ENCODE measurements at places on chromosomes 13 and 19. TPM values are rescaled to one million over a fixed set of nuclear protein-coding genes. Genes with fewer than 3 reads are reported as not detected.

DNA sequence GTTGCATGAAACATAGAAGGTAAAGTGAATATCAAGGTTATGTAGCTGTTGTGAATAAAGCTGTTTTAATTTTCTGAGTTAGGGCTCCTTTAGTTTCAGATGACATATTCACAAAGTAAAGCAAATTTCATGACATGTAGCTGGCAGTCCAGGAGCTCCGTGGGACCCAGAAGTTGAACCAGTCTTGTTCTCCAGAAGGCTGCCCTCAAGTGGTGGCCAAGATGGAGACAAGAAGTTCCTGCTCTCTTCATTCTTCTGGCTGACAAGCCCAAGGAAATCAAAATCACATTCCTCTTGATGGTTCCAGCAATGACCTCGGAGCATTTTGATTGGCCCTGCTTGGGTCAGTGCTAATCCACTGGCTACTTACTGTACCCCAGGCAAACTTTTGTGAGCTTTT lies 128.7 kb downstream of the LIG4 start:
- no peak overlapping the region for H3K4me3 ChIP-seq
- H3K4me1 ChIP-seq = no peaks in the 10 kb centered on the region
- no peaks in the 10 kb centered on the region for H3K36me3 ChIP-seq
- H3K27me3 ChIP-seq = no peaks in the 10 kb centered on the region
- DNase-seq = no peak

DNA sequence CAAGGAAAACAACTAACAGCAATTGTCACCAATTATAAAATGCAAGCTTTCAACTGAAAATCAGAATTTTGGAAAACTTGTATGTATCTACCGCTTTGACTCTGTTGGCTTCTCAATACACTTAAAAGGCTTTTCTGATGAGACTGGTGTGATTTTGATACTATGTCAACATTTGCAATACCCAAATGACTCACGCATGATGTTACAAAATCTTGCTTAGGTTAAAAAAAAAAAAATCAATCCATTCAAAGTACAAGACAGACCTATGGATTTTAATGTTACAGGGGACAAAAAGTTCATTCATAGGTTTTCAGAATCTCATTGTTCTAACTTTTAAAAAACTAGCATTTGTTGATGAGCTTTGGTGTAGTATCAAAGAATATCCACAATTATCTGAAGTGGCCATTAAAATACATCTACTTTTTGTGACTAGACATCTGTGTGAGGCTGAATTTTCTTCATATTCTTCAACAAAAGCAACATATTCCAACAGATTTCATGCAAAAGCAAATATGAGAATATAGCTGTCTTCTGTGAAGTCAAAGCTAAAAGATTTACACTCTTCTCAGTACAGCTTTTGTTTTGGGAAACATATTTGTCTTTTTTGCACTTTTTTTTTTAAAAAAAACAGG lies 10.7 kb downstream of the ELF1 start:
- H3K27me3 ChIP-seq = no peaks in the 10 kb centered on the region
- H3K27ac ChIP-seq = no peak overlapping the region
- H3K4me3 ChIP-seq = no peak overlapping the region

- no peak for DNase-seq
- H3K36me3 ChIP-seq = peaks cover 14% of the 10 kb centered on the region
- H3K4me1 ChIP-seq = peaks cover 38% of the 10 kb centered on the region
- no peaks in the 10 kb centered on the region for H3K27me3 ChIP-seq
These were observed 3.7 kb downstream of the ZNF136 start for GRCh38 chr19:12166626-12167025.

DNA sequence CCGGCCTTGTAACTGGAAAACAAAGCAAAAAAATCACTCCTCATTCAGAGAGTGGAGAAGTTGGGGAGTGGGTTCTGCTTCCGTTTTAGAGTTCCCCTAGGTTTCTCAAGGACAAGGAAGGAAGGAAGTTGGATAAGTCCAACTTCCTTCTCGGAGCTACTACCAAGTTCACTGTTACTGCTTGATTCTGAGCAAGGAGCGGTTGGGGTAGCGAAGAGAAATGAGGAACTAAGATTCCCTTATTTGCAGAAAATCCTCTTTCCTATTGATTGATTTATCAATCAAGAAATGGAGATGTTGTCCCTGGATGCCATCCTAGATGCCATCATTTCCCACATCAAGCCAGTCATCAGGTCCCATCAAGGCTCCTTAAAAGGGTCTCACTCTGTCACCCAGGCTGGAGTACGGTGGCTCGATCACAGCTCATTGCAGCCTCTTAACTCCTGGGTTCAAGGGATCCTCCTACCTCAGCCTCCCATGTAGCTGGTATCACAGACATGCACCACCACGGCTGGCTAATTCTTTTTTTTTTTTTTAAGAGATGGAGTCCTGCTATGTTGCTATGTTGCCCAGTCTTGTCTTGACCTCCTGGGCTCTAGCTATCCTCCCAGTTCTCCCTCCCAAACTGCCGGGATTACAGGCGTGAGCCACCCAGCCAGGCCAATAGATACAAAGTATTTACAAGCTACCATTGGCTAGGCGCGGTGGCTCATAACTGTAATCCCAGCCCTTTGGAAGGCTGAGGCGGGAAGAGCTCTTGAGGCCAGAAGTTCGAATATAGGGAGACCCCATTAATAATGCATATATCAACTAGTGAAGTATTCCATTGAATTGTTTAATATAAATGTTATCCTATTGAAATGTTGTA lies 809 bp upstream of the B9D2 start:
- peak overlapping the region; percentile 98 for H3K27ac ChIP-seq
- H3K36me3 ChIP-seq = peaks cover 3% of the 10 kb centered on the region
- H3K27me3 ChIP-seq = no peaks in the 10 kb centered on the region
- peak overlapping the region; percentile 66 for H3K4me3 ChIP-seq
- peaks cover 33% of the 10 kb centered on the region for H3K4me1 ChIP-seq

DNA sequence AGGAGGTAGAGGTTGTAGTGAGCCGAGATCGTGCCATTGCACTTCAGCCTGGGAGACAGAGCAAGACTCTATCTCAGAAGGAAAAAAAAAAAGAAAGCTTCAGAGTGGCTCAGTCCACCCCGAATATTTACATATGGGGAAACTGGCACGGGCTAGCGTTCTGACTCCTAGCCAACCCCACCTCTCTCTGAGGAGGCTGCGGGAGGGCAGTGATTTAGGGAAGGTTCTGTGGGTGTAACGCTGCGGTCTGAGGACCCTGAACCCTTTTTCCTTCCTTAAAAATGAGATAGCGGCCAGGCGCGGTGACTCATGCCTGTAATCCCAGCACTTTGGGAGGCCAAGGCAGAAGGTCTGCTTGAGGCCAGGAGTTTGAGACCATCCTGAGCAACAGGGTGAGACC lies 5.0 kb downstream of the LRRC25 start:
- H3K27ac ChIP-seq = no peak overlapping the region
- H3K27me3 ChIP-seq = peaks cover 17% of the 10 kb centered on the region

DNA sequence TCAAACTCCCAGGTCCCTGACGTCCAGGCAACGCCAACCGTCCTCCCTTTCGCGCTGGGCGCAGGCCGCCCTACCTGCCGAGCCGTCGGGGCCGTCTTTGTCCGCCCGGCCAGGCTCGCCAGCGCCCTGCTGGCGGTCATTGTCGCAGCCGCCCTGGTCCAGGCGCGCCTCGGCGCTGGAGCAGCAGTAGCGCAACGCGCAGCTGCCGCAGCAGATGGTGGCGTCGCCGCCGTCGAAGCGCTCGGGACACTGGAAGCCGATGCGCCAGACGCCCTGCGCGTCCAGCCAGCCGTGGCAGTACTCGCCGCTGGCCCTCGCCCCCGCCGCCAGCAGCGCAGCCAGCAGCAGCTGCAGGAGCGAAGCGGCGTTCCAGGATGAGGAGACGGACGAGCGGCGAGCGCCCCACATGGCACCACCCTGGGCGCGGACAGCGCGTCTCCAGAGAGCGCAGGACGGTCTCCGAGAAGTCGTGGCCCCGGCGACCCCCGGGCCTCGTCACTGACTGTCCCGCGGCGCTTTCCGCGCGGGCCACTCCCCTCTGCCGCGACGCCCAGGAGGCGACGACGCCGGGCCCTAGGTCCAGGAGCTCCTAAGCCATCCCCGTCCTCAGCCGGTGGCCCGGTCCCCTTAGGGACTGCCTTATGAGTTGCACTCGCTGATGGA lies 1.1 kb downstream of the SHISA2 start:
- peaks cover 31% of the 10 kb centered on the region for H3K27me3 ChIP-seq
- DNase-seq = no peak
- H3K4me1 ChIP-seq = peaks cover 26% of the 10 kb centered on the region
- H3K36me3 ChIP-seq = no peaks in the 10 kb centered on the region

GRCh38 chr19:6654347-6655310 lies 15.3 kb downstream of the TNFSF14 start:
- peak overlapping the region; percentile 66 for H3K27ac ChIP-seq
- H3K27me3 ChIP-seq = no peaks in the 10 kb centered on the region
- H3K4me3 ChIP-seq = peak overlapping the region; percentile 37
- no peaks in the 10 kb centered on the region for H3K36me3 ChIP-seq
- H3K4me1 ChIP-seq = peaks cover 38% of the 10 kb centered on the region

DNA sequence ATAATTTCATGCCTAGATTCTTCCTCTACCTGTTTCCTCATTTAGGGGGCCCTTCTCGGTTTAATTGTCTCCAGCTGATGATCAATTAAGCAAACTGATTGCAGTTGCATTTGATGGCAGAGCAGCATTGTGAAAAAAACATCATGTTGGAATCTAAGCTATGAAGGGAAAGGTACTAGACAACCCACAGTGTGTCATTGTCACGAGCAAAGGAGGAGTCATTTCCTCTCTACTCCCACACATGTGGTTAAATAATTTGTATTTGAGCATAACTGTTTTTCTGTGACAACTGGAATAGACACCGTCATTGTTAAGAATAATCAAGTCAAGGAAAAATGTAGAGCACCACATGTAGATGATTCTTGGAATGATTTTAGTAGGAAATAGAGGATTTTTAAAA lies 240.3 kb downstream of the DCT start:
- H3K36me3 ChIP-seq = no peaks in the 10 kb centered on the region
- no peaks in the 10 kb centered on the region for H3K27me3 ChIP-seq
- no peak overlapping the region for H3K4me3 ChIP-seq
- H3K27ac ChIP-seq = no peak overlapping the region
- peaks cover 7% of the 10 kb centered on the region for H3K4me1 ChIP-seq

DNA sequence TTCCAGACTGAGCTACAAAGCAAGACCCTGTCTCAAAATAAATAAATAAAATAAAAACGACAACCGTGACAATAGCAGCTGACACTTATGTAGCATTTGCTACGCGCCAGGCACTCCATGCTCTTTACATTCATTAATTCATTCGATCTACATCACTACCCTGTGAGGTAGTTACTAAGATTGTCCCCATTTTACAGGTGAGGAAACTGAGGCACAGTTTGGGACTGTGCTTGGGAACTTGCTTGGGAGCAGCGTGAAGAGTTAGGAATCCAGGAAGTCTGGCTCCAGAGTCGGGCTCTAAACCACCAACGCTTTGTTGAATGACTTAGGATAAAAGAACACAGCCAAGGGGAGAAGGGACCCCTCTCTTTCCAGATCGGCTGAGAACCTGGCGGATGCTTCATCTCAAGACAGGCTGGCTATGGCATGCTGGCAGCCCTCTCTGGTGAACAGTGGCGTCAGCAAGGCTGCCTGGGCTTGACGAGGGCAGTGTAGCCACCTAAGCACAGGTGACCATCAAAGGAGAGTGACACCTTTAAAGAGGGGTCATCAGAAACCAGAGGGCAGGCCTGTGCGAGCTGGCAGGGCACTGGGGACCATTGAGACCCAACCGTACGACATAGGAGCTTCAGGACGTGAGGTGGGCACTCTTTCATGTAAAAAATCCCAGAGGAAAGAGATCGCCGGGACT lies 591 bp downstream of the DOHH start:
- H3K36me3 ChIP-seq = peaks cover 14% of the 10 kb centered on the region
- peak overlapping the region; percentile 85 for H3K27ac ChIP-seq
- H3K4me3 ChIP-seq = peak overlapping the region; percentile 98
- no peak for DNase-seq
- H3K27me3 ChIP-seq = no peaks in the 10 kb centered on the region
- H3K4me1 ChIP-seq = peaks cover 35% of the 10 kb centered on the region

DNA sequence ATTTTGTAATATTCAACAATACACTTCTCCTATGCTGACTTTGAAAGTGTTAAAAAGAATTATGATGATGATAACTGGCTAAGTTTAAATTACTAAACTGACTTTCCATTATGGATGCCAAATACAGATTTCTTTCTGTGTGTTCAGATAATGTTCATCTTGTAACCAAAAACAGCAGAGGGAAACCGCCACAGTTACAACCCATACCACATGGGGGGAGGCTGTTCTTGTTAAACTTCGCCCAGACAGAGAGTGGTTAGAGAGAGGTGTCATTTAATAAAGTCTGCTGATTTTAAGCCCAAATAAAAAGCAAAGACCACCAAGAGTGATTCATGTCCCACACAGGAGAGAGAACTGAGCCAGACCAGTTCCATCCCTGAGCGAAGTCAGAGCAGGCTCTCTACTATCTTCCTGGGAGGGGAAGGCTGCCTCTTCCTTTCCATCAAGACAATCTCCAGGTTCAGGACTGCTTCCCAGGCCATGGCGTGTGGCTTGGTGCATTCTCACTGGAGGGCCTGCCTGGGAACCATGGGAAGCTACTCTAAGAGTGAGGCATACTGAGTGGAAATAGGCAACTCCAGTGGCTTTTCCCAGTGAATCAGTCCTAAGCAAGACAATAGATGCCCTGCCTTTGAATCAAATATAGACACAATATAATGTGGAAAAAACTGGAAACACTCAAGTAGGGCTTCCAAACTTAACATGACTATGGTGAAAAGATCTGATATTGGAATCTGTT lies 18.2 kb downstream of the EFNB2 start:
- peaks cover 7% of the 10 kb centered on the region for H3K27me3 ChIP-seq
- H3K27ac ChIP-seq = no peak overlapping the region
- no peaks in the 10 kb centered on the region for H3K4me1 ChIP-seq
- no peak for DNase-seq
- H3K36me3 ChIP-seq = no peaks in the 10 kb centered on the region

DNA sequence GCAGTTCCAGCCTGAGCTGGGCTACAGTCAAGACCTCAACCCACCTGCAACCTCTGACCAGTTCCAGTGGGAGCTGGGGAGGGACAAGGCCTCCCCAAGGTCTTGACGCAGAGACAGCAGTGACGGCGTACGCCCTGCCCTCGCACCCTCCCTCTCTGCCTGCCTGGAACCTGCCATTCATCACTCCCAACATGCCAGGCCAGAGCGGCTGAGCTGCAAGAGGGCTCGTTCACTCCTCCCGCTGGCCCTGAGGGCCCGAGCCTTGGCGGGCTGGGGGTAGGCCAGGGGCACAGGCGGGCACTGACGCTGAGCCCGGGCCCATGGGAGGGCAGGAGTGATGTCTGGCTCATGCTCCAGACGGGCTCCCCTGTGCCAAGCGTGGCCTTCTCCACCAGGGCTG lies 8.2 kb downstream of the NDUFA11 start:
- no peak for DNase-seq
- peaks cover 30% of the 10 kb centered on the region for H3K36me3 ChIP-seq
- no peak overlapping the region for H3K27ac ChIP-seq

ADGRE1 gene
- 5.4 TPM for total RNA-seq

ZNF211 gene
- total RNA-seq = 30.5 TPM

HOMER3 gene
- total RNA-seq = 1.1 TPM

PLIN5 gene
- 0.31 TPM for total RNA-seq

VSTM1 gene
- total RNA-seq = not detected

SYNGR4 gene
- not detected for total RNA-seq

NEK5 gene
- total RNA-seq = 0.08 TPM

OR10H2 gene
- total RNA-seq = not detected
